Fibroblast of skin of right biceps (primary cell): ENCODE measurements at places on chromosomes 1 and 21.
A peak's percentile ranks its signal among the peaks of the same experiment; 100 is the strongest.

GRCh38 chr1:173267453-173267945, 60.4 kb upstream of the TNFSF4 start:
- peak; percentile 93 for DNase-seq

DNA sequence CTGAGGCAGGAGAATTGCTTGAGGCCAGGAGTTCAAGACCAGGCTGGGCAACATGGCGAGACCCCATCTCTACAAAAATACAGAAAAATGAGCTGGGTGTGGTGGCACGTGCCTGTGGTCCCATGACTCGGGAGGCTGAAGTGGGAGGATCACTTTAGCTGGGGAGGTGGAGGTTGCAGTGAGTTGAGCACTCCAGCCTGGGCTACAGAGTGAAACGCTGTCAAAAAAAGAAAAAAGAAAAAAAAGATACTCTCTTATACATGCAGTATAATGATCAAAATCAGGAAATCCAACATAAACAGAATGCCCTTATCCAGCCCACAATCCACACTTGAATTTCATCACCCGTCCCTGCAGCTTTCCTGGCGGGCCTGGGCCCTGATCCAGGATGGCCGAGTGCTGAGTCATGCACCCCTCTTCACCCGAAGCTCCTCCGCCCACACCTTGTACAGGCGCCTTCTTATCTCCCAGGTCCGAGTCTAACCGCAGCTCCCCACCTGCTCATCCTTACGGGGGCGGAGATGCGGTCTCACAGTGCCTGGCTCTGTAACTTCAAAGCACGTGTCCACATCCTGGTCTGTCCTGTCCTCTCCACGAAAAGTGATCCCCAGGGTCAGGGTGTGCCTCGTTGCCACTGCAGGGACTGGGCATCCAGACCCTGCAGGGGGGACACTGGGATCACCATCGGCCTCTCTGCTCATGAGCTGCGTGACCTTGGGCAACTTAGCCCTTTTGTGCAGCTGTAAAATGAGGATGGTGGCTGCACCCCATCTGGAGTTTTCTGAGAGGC, 120.2 kb upstream of the SLC45A1 start:
- DNase-seq = peak; percentile 89

GRCh38 chr1:112564081-112564480, 54.9 kb downstream of the ST7L start:
- DNase-seq = no peak

GRCh38 chr1:243686159-243686558, 163.9 kb downstream of the AKT3 start:
- DNase-seq = no peak

DNA sequence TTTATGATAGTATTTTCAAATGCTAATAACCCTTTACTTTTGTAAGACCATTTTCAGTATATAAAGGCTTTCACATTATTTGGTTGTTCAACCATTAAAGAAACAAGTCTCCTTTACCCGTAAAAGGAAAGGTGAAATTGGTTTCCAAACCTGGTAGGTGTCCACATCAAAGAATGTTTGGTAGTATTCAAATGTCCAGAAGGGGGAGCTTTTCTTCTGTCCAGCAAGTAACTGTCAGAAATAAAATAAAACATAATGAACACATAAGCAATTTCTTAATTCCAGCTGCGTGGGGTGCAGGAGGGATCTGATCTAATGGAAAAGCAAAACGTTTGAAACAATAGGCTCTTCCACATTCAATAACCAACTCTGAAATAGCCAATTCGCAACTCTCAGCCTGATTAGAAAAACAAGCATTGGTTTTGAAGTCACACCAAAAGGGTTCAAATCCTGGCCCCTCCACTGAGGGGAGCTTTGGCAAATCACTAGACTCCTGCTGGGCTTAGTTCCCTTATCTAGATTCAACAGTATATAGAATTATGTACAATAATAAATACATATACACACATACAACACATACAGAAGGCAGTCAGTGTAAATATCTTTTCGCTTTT, 11.0 kb downstream of the YIPF1 start:
- peak; percentile 50 for DNase-seq

- no peak for DNase-seq
Measured at GRCh38 chr1:40855513-40855912, 6.7 kb downstream of the CITED4 start.

DNA sequence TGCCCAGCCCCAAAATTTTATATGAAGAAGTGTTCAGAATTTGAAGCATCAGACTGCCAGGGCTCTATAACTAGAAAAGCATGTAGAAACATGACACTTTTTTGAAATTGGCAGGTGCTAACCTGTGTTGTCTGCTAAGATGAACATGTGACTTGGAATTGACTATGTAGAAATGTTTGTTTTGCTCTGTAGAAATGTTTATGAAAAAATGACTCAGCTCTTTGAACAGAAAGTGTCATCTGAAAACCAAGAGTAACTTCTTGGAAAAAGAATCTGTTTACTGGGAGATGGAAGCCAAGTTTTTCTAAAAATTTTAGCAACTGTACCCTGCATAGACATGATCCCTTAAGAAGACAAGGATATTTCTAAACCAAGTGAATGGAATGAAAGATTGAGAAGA, 59.2 kb downstream of the LHX9 start:
- no peak for DNase-seq

DNA sequence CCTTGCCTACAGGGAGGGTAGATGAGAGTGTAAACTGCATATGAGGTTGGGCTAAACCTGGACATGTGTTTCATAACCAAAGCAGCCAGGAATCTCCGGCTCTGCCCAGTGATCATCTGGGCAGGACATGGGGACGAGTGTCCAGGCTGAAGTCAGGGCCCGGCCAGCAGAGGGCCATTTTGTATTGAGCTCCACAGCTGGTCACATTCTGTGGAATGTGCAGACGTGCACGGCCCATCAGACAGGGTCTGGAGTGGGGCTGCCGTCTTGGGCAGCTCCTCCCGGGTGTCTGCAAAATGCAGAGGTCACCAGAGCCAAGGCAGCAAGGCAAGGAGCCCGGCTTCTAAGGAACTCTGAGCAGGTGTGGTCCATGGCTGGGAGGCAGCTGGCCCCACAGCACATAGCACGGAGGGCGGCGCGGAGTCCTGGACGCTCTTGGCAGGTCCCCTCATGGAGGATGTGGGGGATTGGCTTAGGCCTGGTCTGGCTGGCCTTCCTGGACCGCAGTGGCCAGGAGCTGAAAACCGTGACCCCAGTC, 6.2 kb downstream of the LRRC3 start:
- no peak for DNase-seq

DNA sequence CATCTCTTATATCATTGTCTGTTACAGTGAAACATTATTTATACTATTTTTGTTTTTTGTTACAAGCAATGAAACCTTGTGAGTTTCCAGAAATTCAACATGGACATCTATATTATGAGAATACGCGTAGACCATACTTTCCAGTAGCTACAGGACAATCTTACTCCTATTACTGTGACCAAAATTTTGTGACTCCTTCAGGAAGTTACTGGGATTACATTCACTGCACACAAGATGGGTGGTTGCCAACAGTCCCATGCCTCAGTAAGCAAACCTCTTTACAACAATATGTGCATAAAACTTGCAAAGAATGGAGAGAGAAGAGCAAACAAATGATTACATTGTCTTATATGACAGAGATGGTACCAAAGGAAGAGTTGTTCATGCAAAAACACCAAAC, 22.4 kb downstream of the CFHR4 start:
- no peak for DNase-seq

DNA sequence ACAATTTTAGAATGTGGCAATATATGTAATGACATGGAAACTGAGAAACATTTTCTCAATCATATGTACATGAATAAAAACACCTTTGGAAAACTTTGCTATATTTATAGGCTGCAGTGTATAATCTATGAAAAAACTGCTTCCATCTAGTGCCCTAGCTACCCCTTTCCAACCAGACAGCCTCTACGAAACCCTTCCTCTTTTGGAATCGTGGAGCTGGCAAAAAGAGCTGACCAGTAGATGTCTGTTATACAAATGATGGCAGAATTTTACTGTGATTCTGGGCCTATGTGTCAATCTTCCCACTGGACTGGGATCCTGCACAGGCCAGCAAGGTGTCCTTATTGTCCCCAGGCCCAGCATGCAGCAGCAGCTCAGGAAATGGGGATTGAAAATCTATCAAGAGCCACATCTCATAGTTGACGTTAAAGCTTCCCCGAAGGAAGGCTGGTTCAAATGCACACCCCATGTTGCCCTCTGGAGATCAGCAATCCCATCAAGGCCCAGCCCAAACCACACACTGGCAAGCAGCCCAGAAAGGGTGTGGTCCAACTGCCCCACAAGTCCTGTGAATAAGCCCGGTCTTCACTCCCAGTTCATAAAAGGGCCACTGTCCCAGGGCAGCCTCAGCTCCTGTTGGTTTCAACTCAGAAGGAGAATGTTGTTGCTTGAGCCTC, 8.8 kb upstream of the FAM20B start:
- DNase-seq = peak; percentile 82

GRCh38 chr1:18959591-18959990, 3.1 kb upstream of the IFFO2 start:
- no peak for DNase-seq

GRCh38 chr1:59509341-59509875, 212.5 kb downstream of the FGGY start:
- no peak for DNase-seq

DNA sequence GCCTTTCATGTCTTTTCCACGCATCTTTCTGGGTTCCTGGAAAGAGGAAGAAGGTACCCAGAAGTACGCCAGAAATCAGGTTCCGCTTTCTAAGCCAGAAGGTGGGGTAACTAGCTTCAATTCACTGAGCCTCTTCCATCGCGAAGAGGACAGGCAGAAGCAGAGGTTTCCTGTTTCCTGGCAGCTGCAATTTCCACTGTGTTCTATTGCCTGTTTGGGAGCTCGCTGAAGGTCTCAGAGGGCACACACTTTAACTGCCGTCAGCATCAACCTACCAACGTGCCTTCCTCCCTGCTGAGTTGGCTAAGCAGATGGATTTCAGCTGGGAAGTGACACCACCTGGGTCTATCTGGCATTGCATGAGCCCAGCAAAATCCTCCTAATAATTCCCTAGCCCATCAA, 10.0 kb downstream of the NCF2 start:
- DNase-seq = no peak

DNA sequence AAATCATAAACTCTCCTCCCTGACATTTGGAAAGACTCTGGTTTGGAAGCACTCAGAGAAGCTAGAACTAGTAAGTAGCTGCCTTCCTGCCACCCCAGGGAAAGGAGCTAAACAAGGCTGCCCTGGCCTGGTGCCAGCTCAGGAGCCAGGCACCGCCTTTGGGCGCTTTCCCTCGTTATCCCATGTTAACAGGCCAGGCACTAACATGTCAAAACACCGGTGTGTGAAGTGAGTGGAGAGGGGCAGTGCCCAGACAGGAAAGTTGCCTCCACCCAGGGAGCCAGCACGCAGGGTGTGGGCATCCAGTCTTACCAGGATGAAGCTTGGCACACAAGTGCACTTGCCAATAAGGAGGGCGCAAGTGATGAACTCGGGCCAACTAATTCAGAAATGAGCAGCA, 346.8 kb downstream of the RRAGC start:
- no peak for DNase-seq

DNA sequence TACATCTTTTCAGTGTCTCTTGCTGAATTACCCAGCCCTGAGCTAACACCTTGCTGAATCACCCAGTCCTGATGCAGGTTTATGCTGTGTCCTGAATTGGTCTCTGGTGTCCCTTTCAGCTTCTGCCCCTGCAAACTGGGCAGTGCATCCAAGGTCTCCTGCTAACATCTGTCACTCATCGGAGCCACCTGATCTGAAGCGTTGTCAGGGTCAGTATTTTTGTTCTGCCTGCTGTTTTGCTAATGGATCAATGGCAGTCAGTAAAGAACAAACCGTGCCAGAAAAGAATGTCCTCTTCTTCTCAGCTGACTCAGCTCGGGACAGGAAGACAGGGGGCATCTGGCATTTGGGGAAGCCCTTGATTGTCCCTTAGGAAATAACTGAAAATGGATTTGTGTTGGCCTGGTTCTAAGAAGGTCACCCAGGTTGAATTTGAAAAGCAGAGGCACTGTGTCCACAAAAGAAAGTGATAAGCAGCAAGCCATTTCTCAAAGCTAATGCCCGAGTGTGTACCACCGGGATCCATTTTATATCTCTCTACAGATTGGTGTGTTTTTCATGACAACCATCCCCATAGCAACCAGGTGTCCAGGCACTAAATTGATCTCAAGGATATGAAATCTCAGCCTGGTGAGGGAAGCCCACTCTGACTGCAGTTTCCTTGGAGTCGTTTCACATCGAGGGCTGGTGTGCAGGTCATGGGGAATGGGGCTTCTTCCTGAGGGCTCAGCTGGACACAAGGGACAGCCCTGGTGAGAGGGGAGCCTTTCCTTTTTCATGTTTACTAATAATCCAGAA, 109.7 kb upstream of the IRF2BP2 start:
- no peak for DNase-seq

DNA sequence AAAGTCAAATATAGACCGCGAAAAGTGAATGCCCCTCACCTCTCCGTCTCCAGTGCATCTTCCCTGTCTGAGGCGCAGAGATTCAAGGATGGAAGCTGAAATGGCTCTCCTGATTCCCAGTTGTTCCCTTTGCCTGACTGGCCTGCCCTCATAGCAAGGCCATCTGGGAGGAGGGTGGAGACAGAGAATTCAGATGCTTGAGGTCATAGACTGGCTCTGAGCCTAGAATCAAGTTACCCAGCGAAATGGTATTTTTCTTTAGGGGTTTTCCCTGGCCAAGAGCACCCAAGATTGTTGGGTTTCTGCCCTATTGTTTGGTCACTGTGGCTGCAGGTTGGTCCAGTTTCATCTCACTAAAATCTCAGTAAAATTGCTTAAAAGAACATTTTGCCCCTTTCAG, 7.2 kb downstream of the METTL13 start:
- peak; percentile 47 for DNase-seq

DNA sequence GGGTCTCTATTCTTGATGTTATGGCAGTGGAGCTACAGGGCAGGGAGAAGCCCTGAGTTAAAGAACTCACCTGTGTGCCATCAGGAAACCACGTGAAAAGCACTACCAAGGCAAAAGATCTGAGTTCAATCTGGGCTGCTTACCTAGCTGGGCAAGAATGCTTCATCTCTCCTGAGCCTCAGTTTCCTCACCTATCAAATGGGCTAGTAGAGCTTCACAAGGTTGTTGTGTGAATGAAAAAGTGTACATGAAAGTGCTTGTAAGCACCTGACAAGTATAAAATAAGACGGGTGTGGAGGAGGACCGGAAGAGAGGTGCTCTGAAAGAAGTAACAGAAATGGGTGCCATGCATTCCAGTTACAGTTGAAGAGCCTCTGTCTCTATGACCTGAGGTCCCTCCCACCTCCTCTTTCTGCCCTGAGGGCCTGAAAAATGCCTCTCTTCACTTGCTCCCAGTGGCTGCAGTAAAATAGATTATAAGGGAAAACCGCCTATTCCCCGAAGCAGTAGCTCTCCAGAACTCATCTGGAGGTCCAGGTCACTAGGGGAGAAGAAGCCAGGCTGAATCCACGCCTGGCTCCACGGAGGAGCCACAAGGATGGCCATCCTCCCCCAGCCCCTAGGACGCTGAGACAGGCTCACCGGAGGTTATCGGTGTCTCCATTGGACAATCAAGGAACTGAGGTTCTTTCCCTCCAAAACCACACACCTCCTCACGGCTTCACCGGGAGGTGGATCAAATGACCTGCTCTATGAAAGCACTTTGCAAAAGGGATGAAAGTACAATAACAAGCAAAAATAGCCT, 1.4 kb downstream of the GPR161 start:
- DNase-seq = no peak
